ENCODE measurements at places on chromosomes 7 and 10.

DNA sequence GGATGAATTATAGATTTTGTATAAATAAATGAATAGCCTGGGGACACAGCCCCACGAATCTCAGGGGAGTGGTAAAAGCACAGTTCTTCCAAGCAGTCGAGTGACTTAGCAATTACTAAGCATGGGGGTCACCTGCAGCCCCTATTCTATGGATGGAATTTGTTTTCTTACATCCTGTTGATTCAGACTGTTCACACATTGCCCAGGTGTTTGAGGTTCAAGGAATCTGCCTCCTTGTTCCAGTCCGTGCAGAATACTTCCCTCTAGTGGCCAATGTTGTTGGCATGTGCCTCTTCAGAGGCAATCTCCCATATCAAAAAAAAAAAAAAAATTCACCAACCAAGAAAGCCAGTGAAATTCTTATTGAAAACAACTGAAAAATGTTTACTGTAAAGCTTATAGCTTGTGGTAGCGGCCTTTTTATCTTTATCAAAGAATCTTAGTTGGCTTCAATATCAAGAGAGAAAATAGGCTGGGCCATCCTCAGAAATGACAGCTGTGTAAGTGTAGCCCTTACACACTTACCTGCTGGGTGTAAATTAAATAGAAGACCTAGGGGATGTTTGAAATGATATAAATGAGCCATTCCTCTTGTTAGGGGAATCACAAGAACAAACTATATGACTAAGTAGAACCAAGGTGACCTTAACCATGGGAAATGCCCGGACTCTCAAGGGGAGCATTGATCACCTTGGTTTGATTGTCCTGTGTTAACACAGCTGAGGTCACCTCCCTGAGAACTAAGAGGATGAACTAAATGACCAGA lies 7.8 kb downstream of the LIPM start:
- peak; percentile 78 for DNase-seq

DNA sequence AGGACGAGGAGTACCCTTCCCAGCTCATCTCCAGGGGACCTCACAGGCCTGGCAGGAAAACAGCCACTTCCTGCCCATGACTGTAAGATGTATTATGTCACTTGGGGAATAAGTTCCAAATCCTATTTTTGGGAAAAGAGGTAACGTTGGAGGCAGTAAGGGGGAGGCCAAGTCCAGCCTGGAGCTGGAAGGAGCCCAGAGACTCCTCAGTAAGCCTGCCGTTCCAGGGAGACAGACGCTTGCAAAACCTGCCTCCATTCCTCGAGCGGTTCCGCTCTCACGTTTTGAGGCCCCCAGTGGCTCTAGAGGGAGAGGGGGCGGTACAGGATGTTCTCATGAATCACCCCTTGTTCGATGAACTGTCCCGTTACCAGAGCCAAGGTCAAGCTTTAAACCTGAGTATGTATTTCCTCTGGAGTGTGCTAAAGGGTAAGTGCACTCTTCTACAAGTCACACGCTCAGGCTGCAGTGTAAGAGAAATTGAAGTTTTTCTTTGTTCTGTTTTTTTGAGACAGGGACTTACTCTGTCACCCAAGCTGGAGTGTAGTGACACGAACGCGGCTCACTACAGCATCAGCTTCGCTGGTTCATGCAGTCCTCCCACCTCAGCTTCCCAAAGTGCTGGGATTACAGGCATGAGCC lies 45.5 kb upstream of the CYTH3 start:
- peak; percentile 60 for DNase-seq

GRCh38 chr10:111360260-111360925 lies 283.6 kb downstream of the ADRA2A start:
- no peak for DNase-seq

DNA sequence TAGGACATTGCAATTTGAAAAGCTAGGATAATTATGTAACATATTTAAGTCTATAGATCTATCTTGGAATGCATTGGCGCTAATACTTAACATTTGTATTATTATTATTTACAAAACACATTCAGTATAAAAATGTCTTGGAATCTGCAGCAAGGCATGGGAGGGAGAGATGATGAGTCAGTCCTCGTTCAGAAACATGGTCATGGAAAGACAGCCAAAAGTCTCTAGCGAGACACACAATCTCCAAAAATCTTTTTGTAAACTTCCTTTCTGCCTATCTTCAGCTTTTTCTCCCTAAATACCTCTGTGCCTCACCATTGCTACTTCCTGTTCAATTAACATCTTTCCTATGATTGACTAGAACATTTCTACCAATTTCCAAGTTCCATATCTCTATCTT lies 188.4 kb upstream of the CACNA2D1 start:
- DNase-seq = no peak

All from suppressor macrophage treated with lipopolysaccharide for 1 hour (primary cell).